ENCODE measurements at places on chromosomes 7 and 10.

DNA sequence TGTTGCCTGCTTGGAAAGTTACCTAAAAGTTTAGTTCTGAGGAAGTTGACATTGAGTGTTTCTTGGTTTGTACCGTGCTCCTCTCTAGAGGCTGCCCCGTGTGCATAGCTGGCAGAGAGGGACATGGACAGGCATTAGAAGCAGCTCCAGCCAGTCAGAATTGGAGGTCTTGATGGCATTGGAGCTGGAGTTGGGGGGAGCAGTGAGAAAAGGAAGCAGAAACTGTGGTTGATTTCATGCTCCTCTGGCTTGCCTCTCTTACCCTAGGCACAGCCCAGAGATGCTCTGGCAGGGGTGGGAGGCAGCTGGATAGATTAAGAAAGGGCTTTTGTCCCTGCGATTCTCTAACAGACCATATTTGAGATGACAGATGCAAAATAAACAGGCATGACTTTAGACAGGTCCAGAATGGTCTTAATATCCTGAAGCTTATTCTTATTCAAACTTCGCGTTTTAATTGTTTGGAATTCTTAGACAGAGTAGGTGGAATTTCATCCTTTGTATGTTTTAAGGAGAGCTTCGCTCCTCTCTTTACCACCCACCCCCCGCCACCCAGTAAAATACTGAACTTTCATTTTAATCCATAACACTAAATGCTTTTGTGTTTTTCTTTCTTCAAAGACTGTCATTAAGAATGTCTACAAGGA is 73.5 kb upstream of the GLCCI1 start:
- DNase-seq: no peak

DNA sequence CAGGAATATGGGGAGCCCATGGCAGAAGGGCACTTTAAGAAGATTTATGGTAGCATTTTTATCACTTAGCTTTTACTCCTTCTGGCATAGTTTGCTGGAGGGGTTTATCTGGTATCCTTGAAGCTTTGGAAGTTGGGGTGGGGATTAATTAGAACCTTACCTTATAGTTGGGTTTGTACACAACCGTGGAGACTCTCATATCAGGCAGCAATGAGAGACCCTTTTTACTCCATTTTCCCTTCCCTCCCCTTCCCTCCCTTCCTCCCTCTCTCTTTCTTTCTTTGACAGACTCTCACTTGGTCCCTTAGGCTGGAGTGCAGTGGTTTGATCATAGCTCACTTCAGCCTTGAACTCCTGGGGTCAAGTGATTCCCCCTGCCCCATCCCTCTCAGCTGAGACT is 465.8 kb upstream of the PODXL start:
- DNase-seq: no peak

GRCh38 chr7:70355198-70356020 is 757.1 kb downstream of the AUTS2 start:
- DNase-seq: no peak

DNA sequence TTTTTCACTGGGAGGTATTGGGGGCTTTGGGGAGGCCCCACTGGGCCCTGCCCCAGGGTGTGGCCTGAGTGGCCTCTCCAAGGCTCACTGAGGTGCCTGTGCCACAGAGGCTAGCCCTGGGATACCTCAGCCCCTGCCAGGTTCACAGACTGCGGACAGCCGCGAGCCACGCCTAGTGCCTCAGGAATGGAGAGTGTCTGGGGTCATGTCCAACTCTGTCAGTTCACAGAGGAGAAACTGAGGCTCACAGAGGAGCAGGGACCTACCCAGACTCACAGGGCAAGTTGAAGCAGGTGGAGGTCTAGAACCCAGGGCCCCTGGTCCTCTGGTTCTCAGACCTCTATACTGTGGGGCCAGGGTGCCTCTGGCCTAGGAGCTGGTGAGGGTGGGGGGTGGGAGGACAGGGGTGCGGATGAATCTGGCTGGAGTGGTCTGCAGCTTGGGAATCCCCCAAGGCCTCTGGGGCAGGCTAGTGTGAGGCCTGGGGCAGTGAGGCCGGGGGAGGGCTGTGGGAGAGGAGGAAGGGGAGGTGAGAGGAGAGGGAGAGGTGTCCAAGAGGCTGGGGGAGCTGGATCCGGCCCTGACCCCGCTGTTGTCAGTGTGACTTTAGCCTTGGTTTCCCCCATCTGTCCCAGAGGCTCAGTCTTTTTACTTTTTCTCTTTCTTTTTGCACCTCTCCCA is 20.0 kb downstream of the NEURL1 start:
- DNase-seq: no peak

- DNase-seq: peak; percentile 43
These were observed 214.0 kb downstream of the MDFIC start for GRCh38 chr7:115135769-115136410.

- no peak for DNase-seq
These were observed 2.5 kb downstream of the ANTXRL start for GRCh38 chr10:46289209-46289810.

DNA sequence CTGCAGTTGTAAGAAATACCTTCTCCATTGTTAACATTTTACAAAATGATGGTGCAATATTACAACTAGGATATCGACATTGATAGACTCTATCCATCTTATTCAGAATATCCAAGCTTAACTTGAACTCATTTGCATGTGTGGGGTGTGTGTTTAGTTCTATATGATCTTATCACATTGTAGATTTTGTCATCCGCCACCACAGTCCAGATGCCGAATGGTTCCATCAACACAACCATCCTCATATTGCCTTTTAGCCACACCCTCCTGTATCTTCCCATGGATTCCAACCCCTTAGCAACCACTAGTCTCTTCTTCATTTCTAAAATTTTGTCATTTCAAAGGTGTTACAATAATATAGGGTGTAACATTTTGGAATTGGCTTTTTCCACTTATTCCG is 452.9 kb upstream of the AKR1E2 start:
- no peak for DNase-seq
